ENCODE measurements at places on chromosomes 12 and 14.

GRCh38 chr12:92411687-92412086 is 266.0 kb upstream of the BTG1 start:
- DNase-seq = no peak

- DNase-seq = no peak
These were observed 96.0 kb upstream of the PCED1B start for GRCh38 chr12:46983393-46983793.

- DNase-seq = no peak
These were observed 18.9 kb upstream of the CFL2 start for GRCh38 chr14:34733245-34733644.

- peak; percentile 68 for DNase-seq
These were observed 986.3 kb upstream of the TMEM132C start for GRCh38 chr12:127280393-127281275.

DNA sequence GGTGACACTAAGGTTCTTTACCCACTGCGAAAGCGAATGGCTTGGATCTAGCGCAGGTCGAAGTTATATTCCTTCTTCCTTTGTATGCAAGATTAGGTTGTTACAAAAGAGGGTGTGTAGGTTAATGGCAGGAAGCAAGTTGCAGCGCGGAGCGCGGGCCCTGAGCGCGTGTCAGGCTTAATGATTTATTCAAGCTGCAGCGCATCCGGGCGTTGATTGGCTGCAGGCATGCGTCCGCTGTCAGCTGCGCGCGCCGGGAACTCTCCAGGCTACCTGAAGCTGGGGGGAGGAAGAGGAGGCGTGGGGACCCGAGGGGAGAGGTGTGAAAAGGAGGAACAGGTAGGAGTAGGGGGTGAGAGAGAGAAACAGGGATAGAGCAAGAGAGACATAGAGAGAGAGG is 7.4 kb downstream of the ASCL1 start:
- DNase-seq = no peak

DNA sequence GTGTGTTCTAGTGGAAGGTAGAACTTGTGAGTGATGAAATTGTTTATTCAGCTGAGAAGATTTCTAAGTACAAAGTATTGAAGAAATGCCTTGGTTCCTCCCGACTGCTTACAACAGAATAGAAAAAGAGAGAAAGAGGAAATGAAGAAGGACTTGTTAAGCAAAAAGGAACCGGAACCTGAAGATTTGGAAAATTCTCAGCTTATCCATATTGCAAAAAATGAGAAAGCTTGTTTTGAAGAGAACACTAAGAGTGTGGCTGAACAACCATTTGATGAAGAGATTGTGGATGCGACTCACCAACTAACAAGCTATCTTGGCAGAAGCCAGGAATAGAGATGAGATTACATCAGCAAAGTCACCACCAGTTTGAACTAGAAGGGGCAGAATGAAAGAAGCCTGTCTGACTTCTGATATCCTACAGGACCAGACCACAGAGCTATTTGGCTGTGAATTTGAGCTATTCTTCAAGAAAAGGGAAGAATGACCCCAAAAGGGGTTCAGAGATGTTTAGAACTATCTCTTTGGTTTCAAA is 15.1 kb downstream of the NDUFA9 start:
- no peak for DNase-seq

- no peak for DNase-seq
These were observed 76.6 kb downstream of the TUNAR start for GRCh38 chr14:95953111-95953724.

- DNase-seq = peak; percentile 67
These were observed 5.8 kb downstream of the NID2 start for GRCh38 chr14:52063052-52063462.

DNA sequence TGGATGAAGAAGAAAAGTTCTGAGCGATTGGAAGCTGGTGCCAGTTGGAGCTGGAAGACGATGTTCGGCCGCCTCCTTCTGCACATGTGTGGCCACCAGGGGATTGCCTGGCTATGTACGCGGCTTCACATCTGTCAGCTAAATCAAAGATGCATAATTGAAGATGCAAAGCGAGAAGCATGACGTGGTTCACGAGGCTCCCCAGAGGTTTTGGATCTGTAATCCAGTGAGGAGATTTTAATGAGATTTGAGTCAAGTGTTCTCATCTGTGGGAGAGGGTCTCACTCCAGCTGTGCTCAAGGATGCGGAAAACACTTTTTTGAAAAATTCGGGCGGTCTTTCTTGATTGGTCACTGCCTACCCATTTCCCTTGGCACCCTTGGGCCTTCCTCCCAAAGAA is 94.6 kb downstream of the PAX9 start:
- no peak for DNase-seq

All from Caco-2 (cell line).